HFFc6 (cell line): ENCODE measurements at places on chromosomes 6 and 20. TPM values are rescaled to one million over a fixed set of nuclear protein-coding genes. Genes with fewer than 3 reads are reported as not detected.
A peak's percentile ranks its signal among the peaks of the same experiment; 100 is the strongest.

Gene CDSN
- total RNA-seq, result not detected in 3 replicates

Gene FAM83C
- total RNA-seq, result not detected in 3 replicates

Gene MACROD2
- total RNA-seq, result 0.11 and 0.42 TPM in 2 replicates

Gene WFDC10B
- total RNA-seq, result not detected in 3 replicates

Gene HLA-F
- total RNA-seq, result 1.4 to 6.4 TPM (median 1.6 TPM) in 3 replicates

Gene DYNLT2
- 0.28 to 0.56 TPM (median 0.45 TPM) in 3 replicates for total RNA-seq

Gene UBE2C
- 41.7 to 92.9 TPM (median 85.2 TPM) in 3 replicates for total RNA-seq

Gene FNDC11
- total RNA-seq, result not detected in 2 replicates

GRCh38 chr20:46368902-46369268 is 37.5 kb downstream of the ELMO2 start:
- H3K36me3 ChIP-seq, result peaks cover 57% of the 10 kb centered on the region
- H3K4me1 ChIP-seq, result peaks cover 33% of the 10 kb centered on the region
- H3K4me3 ChIP-seq, result peak overlapping the region; percentile 10

DNA sequence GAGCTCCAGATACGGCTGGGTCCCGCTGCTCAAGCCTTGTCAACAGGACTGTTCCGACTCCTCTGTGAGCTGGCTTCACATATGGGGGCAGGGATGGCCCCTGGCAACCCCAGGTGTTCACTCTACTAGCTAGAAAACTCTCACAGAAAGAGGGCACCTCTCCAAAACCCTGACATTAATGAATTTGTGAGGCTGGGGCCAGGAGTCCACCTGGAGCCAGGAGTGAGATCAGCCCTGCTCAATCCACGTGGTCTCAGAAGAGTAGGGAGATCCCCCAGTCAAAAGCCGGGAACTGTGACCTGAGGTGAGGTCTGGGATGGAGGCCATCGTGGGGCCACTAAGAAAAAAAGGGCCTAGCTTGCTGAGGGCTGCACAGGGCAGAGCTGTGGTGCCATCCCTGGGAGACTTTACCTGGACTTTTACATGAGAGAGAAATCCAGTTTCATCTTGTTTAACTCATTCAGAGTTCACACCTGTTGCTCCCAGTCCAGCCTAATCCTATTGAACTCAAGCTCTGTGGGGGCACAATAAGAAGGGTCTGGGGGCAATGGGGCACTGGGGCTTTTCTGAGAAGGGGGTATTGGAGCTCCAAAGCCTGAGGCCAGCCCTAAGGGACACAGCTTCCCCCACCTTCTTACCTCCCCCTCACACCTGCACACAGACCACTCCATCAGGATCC is 144.3 kb upstream of the MLN start:
- peaks cover 52% of the 10 kb centered on the region for H3K27me3 ChIP-seq
- no peak overlapping the region for H3K4me3 ChIP-seq
- DNase-seq, result no peak
- no peaks in the 10 kb centered on the region for H3K4me1 ChIP-seq

GRCh38 chr6:155770313-155770712 is 314.7 kb upstream of the NOX3 start:
- H3K27me3 ChIP-seq, result no peaks in the 10 kb centered on the region
- H3K4me3 ChIP-seq, result no peak overlapping the region
- no peak overlapping the region for H3K27ac ChIP-seq
- H3K36me3 ChIP-seq, result peaks cover 35% of the 10 kb centered on the region
- peaks cover 18% of the 10 kb centered on the region for H3K4me1 ChIP-seq

DNA sequence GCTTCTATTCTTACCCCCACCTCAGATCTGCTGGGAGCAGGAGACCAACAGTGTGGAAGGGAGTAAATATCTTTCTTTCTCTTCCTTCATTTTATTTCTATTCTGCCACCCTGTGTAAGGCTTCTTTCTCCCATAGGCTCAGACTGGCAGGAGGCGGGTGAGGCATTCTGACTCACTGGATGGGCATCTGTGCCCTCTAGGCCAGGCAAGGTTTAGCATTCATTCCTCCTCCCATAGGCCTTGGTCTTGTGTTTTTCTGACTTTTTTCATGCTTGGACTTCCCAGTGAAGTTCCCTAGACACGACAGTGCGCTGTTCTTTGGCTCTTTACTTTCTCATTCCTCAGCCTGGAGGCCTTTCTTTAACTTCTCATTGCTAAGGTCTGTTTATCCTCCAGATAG is 235.2 kb downstream of the SYNE1 start:
- H3K4me1 ChIP-seq, result peaks cover 35% of the 10 kb centered on the region
- H3K4me3 ChIP-seq, result peak overlapping the region; percentile 12
- DNase-seq, result peak; percentile 75
- no peaks in the 10 kb centered on the region for H3K27me3 ChIP-seq
- peaks cover 13% of the 10 kb centered on the region; the same call in 1 of the 2 replicates for H3K36me3 ChIP-seq

DNA sequence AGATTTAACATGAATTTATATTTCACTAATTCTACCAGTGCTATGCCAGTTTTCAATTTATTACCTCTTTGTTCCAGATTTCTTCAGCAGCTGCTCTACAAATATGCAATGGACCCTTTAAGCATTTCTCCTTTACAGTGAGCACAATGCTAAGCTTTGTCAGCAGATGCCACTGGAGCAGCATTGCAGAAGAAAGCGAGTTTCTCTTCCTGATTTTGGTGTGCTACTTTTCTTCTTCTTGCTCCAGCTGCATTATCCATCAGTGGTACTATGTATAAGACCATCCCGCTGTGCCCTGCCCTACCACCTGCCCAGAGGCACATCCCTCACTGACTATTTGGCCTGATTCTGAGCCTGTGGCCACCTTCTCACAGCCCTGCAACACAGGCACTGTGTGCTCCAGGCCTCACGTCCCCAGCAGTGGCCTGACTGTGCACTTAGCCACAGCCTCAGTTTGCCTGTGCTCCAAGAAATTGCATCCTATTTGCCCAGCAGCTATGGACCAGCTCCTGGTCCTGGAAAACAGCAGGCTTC is 84.1 kb downstream of the TNFAIP3 start:
- peaks cover 12% of the 10 kb centered on the region for H3K27me3 ChIP-seq
- no peaks in the 10 kb centered on the region for H3K36me3 ChIP-seq
- no peak for DNase-seq
- H3K4me1 ChIP-seq, result no peaks in the 10 kb centered on the region
- H3K4me3 ChIP-seq, result no peak overlapping the region

GRCh38 chr6:105688573-105688972 is 285.7 kb upstream of the PREP start:
- DNase-seq, result no peak
- peaks cover 30% of the 10 kb centered on the region for H3K36me3 ChIP-seq
- H3K27ac ChIP-seq, result no peak overlapping the region

DNA sequence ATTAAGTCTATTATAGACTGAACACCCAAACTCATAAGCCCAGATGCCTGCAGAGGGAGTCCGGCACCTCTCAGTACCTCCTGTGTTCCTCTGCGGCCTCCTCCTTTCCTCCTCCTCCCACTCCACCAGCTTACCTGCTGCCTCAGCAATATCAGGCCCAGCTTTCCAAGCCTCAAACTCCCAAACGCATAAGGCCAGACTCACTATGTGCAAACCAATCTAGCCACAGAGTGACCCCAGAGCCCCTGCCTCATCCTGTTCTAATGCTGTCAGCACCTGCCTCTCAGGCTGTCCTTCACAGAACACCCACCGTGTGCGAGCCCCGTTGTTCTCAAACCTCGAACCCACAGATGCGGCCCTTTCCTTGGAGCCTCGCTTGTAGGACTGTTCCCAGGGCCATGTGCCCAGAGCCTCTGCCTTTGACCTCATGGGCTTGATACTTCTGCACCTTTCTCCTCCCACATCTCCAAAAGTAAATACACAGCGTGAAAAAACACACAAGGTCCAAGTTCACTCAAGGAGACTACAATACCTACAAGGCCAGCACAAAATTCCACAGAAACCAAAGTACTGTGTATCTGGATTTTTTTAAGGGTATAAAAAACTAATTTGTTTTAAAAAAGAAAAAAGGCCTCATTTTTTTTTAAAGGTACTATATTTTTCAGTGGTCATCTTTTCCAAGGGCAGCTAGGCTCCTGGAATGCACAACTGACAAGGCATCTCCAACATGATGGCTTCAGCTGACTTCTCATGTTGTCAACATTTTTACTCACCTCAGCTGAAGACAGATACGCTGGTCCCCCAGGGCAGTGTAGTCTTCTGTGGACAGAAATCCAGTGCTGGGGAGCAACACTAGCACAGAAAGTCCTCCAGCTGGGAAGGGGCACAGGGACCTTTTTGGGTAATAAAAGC is 52.3 kb downstream of the ABHD12 start:
- DNase-seq, result no peak
- no peak overlapping the region for H3K4me3 ChIP-seq
- no peaks in the 10 kb centered on the region for H3K27me3 ChIP-seq

GRCh38 chr6:88763160-88763559 is 200.3 kb downstream of the RNGTT start:
- no peak for DNase-seq
- peaks cover 18% of the 10 kb centered on the region for H3K4me1 ChIP-seq
- H3K4me3 ChIP-seq, result no peak overlapping the region
- no peaks in the 10 kb centered on the region for H3K27me3 ChIP-seq
- no peak overlapping the region for H3K27ac ChIP-seq

DNA sequence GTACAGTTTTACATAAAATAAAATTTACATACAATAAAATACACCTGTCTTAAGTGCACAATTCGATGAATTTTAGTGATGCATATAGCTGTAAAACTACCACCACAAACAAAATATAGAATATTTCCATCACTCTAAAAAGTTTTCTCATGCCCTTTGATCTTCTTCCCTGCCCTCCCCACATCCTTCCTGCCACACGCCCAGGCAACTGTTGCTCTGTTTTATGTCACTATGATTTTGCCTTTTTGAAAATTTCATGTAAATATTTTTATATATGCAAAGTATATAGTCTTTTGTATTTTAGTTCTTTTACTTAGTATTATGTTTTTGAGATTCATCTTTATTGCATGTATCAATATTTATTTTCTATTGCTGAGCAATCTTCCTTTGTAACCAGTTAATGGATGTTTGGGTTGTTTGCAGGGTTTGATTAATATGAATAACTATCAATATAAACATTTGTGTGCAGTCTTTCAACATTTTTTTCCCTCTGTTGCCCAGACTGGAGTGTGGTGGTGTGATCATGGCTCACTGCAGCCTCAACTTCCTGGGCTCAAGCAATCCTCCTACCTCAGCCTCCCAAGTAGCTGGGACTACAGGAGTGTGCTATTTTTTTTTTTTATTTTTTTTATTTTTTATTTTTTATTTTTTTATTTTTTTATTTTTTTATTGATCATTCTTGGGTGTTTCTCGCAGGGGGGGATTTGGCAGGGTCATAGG is 23.8 kb upstream of the SAMHD1 start:
- DNase-seq, result no peak
- H3K36me3 ChIP-seq, result no peaks in the 10 kb centered on the region
- H3K27ac ChIP-seq, result no peak overlapping the region
- H3K4me1 ChIP-seq, result no peaks in the 10 kb centered on the region

DNA sequence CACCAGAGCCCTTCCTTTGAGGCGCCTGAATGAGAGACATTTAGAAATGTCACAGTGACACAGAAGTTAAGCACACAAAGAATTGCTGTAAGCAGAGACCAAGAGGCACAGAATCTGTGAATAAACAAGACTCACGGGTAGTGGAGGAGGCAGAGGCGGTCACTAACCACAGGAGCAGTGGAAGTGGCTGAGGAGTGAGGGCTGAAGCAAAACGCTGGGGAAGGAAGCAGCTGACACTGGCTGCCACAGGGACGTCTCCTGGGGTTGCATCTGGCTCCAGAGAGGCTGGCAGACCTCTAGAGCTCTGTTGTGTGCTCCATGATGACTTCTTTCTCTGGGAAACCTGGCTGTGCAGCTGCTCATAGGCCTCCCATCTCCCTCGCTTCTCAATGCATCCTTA is 65.0 kb upstream of the SLC2A12 start:
- H3K36me3 ChIP-seq, result no peaks in the 10 kb centered on the region
- H3K4me3 ChIP-seq, result no peak overlapping the region

DNA sequence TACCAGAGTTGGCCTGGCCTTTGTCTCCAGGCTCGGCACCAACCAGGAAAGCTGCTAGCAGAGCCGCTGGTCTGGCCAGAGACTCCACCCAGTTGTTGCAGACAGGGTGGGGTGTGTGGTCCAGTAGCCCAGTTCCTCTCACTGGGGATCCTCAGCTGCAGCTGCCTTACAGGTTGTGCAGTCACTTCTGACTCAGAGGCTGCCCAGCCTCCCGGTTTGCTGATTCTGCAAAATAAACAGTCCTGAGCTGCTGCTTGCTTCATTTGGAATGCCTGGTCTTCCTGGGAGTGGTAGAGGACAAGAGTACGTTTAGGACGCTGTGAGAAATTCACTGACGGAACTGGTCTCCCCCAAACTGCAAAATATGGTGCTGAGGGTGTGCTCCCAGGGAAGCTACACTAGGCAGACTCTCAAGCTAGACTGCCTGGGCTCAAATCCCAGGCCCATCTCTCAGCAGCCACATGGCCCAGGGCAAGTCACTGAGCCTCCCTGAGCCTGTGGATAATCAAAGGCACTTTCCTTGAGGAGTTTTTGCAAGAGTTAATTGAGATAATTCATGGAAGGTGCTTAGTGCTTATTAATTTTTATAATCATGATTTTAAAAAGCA is 246.1 kb downstream of the TFAP2C start:
- DNase-seq, result peak; percentile 58
- peaks cover 14% of the 10 kb centered on the region for H3K4me1 ChIP-seq
- H3K4me3 ChIP-seq, result no peak overlapping the region
- H3K27me3 ChIP-seq, result peaks cover 29% of the 10 kb centered on the region

DNA sequence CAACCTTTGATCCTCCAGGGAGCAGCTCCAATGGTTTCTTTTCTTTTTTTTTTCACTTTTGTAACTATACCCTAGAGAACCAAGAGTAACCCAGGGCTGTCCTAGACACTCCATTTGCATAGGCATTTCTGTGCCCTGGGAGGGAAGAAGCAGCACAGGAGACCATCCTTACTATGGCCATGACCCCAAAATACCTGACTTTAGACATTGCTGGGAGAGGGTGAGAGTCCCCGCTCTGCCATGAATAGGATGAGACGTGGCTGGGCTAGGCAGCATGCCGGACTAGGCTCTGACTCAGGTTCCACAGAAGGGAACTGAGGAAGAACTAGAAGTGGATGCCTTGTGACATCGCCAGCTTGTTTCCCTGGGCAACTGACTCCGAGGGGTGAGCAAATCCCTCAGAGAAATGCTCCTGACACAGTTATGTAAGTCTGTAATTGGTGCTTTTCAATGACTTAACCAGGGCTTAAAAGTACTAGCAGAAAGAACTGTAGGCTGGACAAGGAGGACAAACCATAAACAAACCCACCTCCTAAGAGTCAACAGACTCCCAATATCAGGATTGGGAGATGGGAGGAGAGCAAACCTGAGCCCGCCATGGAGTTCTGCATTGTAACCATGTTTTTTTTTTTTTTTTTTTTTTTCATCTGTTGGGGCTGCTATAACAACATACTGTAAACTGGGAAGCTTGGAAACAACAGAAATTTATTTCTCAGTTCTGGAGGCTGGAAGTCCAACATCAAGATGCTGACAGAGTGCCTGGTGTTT is 910 bp upstream of the ADTRP start:
- H3K4me1 ChIP-seq, result no peaks in the 10 kb centered on the region
- no peak overlapping the region for H3K27ac ChIP-seq
- no peak for DNase-seq
- H3K36me3 ChIP-seq, result peaks cover 6% of the 10 kb centered on the region; the same call in 1 of the 2 replicates
- H3K4me3 ChIP-seq, result no peak overlapping the region

GRCh38 chr6:132780770-132781371 is 17.6 kb downstream of the SLC18B1 start:
- H3K27me3 ChIP-seq, result no peaks in the 10 kb centered on the region
- no peak overlapping the region for H3K4me3 ChIP-seq
- peak; percentile 9 for DNase-seq
- no peak overlapping the region for H3K27ac ChIP-seq
- no peaks in the 10 kb centered on the region for H3K4me1 ChIP-seq

GRCh38 chr20:7790189-7790588 is 150.1 kb downstream of the HAO1 start:
- H3K36me3 ChIP-seq, result no peaks in the 10 kb centered on the region
- no peaks in the 10 kb centered on the region for H3K4me1 ChIP-seq
- no peak for DNase-seq
- no peak overlapping the region for H3K4me3 ChIP-seq
- H3K27me3 ChIP-seq, result no peaks in the 10 kb centered on the region
